ENCODE measurements at places on chromosomes 16 and 17. TPM values are rescaled to one million over a fixed set of nuclear protein-coding genes. Genes with fewer than 3 reads are reported as not detected.

- DNase-seq: no peak
Observed at GRCh38 chr16:88854306-88855111, 2.2 kb downstream of the GALNS start.

DNA sequence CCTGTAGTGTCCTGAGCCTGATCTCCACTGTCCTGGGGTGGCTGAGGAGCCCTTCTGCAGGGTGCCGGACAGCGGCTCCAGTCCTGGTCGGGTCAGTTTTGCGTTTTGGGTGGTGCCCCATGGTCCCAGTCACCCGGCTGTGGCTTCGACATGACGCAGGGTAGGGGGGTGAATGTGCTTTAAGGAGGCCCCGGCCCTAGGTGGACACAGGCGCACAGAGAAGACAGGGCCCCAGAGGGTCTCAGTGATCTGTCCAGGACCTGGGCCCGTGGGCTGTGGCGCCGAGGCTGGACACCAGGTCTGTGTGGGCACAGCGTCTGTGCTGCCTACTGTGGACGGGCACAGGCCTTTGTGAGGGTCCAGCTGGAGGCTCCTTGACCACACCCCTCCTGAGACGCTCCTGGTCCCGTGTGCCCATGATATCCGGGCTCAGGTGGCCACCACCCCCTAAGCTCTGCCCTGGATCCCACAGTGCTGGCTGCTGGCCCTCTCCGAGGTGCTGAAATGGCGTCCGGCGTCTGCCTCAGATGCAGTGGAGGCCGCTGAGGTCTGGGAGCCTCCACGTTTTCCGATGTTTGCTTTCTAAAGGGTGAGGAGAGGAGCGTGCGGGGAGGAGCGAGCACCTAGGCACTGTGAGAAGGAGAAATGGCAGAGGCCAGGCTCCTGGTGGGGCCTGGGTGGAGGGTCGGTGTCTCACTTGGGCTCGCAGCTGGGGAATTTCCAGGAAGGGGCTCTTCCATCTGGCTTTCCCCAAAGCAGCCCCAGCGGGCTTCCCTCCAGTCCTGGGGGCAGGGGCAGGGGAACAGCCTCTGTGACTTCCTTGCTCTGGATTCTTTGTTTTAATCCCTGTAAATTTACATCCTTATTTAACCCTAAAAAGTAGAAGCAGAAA is 56.1 kb upstream of the ACSF3 start:
- no peak for DNase-seq

DNA sequence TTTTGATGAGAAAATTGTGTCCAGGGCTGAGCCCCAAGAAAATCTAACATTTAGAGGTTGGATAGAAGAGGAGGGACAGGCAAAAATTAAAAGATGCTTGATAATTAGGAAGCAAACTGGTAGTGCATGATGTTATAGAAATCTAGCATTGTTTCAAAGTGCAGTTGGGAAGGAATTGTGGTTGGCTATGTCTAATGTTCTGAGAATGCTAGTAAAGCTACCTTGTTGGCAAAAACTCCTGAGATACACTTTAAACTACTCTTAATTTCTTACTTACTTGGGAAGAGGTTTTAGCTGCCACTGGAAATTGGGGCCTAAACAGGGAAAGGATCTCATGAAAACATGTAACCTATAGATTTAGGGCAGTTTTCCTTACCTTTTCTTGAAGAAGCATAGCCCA is 48.3 kb downstream of the MAP2K4 start:
- DNase-seq: no peak

The RPS2 gene
- total RNA-seq: 5,880 TPM

DNA sequence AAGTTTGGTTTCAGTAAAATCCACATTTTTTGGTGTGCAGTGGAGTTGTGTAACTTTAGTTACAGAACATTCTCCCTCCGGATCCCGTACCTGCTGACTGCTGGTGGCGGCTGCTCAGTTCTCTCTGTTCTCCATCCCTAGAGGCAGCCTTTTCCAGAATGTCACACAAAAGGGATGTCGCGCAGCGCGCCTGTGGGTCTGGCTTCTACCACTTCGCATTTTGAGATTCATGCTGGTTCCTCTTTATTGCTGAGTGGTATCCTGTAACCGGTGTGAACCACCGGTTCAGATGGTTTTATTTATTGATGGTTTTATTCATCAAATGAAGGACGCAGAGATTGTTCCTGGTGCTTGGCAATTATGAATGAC is 981 bp upstream of the CEP131 start:
- DNase-seq: no peak

GRCh38 chr17:73600103-73600871 is 44.0 kb downstream of the SDK2 start:
- DNase-seq: no peak

The PRR15L gene
- total RNA-seq: not detected

DNA sequence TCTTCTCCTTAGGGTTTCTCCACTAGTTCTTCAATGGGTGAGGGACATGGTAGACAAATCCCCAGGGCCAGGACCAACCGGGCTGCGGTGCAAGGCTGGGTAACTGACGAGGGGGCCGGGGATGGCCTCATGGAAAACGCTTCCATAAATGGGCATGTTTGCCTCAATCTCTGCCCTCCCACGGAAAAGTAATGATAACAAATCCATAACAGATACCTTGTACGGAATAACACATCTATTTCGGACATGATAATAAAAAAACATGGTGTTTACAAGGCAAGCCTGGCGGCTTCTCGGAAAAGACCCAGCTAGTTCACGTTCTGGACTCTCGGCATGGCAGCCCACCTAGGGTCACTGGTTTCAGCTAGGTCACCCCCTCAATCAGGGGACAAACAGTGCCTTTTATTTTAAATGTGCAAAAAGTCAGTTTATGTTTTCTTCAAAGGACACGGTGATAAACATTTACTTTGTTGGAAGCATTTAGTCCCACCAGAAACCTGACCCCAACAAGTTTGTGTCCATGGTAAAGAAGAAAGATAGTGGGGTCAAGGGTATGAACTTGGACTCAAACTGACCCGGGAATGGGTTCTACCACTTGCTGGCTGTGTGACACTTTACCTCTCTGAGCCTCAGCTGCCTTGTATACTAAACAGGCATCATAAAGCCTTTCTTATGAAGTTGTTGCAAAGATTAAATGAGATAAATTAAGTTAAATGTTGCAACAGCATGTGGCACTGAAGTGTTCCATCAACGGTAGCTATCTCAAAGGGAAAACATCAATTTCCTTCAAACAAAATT is 1.7 kb downstream of the MYH11 start:
- DNase-seq: no peak

DNA sequence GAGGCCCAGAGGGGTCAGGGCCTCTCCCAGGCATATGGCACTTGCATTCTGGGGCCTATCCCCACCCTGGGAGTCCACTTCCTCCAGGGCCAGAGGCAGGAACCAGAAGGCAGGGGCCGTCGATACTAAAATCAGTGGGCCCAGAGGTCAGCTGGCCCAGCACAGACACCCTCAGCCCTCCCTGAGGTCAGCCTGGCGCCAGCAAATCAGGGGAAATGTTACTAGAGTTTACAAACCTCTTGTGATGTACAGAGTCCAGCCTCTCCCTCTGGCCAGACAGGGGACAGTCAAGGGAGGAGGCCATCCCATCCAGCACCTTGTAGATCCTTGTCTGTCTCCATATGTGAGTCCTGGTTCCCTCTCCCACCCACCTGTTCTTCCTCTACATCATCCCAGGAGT is 10.8 kb downstream of the CDH5 start:
- DNase-seq: no peak

DNA sequence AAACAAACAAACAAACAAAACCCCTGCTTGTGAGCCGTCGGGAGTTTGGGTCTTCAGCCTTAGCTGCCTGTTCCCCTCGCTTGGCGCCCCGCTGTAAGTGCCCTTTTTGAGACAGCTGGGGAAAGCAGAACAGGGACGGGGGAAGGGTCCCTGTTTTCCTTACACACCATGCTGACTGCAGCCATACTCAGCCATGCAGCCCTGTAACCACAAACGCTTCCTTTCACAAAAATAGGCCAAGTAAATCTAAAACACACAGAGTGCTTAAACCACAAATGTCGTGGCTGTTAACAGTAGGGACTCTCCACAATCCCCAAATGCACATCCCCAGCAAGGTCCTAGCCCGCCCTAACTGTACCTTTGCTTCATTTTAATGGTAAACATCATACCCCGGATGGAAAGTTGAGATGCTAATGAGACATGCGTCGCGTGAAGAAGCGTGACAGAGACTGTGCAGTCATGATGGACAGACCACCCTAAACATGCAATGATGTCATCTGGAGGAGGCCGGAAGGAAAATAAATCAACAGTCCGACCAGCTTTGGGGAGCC is 129.9 kb downstream of the MGAT5B start:
- no peak for DNase-seq

The KRTAP9-4 gene
- not detected for total RNA-seq

GRCh38 chr17:82429824-82430223 is 11.4 kb upstream of the OGFOD3 start:
- DNase-seq: no peak

GRCh38 chr16:72532906-72533410 is 361.0 kb upstream of the PMFBP1 start:
- DNase-seq: no peak

The CORO6 gene
- 0.63 TPM for total RNA-seq

The CA4 gene
- not detected for total RNA-seq

The CFAP97D1 gene
- total RNA-seq: 0.09 TPM

DNA sequence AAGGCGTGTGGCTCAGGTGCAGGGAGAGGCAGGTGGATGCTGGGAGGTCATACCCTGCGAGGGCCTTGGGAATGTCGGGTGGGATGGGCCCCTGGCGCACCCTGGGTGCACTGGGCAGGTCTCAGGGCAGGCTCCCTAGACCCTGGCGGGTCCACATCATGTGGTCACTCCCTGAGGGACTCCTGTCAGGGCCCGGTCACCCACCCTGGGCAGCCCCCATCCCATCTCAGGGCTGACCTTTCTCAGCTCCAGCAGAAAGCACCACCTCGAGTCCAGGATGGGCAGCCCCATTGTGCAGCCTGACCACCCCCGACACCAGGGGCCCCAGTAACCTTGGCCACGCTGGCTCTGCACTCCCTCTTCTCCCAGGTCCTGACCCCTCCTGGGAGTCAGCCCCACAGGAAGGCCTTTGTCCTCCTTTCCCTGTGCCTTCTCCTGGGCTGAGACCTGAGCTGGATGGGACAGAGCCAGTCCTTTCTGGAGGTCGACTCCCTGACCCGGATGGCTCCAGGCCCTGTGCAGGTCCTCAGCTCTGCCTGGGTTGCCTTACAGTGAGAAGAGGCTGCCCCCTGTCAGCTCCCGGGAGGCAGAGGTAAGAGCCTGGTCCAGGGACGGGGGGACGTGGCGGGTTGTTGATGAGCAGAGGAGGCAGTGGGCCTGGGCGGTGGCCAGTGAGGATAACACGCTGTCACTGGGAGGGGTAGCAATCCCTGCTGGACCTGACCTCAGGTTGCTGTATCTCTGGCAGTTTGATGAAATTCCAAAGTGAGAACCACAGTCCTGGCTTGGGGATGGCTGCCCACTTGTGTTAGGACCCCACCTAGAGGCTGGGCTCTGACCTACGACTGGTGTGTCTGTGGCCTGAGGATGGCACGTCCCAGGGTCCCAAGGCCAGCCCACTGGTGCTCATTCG is 77.9 kb downstream of the GOSR1 start:
- DNase-seq: peak; percentile 1

The CDH15 gene
- total RNA-seq: 0.20 TPM

The GCGR gene
- 0.40 TPM for total RNA-seq

DNA sequence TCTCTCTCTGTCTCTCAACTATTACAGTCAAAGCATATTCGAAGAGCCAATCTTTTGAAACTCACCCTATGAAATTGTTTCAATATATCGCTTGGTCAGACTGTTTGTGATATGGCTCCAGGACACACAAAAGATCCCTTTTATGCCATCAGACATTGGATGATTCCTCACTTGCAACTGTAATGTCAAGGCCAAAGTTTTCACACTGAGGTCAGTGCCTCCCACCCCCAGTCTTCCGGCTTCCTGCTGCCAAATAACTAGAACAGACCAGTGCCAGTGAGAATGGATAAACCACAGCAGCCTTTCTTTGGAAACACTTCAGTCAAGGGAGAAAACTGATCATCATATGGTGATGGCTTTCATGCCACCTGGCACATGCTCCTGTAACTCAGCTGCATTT is 321.9 kb upstream of the ZFHX3 start:
- no peak for DNase-seq

The SRL gene
- total RNA-seq: not detected

DNA sequence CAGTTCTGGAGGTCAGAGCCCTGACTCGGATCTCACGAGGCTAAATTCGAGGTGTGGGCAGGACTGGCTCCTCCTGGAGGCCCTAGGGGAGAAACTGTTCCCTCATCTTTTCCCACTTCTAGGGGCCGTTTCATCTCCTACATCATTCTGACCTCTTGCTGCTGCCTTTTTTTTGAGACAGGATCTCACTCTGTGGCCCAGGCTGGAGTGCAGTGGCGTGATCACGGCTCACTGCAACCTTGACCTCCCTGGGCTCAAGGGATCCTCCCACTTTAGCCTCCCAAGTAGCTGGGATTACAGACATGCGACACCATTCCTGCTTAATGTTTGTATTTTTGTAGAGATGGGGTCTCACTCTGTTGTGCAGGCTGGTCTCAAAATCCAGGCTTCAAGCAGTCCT is 244.1 kb upstream of the GSE1 start:
- DNase-seq: no peak

The TNFSF13 gene
- 0.63 TPM for total RNA-seq

The KRT33B gene
- not detected for total RNA-seq

The TANC2 gene
- 8.2 TPM for total RNA-seq

DNA sequence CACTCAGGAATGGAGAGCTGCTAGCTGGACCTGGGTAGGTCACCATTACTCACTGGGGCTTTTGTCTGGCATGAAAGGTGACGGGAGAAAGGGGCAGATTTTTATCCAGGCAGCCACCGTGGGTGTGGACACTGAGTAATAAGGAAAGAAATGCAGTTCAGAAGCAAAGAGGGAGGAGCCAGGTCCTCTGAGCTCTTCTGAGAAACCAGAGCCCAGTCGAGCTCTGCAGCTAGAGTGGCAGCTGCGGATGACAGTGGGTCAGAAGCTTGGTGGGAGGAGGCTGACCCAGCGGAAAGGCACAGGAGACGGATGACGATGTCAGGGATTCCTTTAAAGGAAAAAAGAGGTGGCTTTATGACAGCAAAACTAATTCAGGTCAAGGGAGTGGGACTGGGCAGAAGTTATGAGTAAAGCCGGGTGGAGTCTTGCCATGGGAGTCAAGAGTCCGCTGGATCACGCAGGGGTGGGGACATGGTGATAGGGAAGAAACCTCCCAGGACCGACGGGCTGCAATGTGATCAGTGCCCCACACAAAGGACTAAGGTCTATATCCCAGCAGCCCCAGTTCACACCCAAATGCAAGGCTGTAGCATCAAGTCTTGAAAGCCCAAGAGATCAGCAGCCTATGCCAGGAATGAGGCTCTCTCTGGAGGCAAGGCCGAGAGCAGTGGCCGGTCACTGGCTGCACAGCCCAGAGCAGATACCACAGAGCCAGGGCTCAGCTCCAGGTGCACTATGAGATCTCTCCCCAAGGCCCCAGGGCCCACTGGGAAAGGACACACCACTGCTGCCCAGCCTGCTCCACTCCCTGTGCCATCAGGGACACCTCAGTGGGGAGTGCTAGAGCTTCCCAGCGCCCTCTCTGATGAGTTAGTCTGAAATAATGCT is 6.3 kb upstream of the MNT start:
- peak; percentile 73 for DNase-seq
